ENCODE measurements at places on chromosomes 3 and 15.

- DNase-seq, result no peak
These were observed 585 bp upstream of the MKRN2 start for GRCh38 chr3:12556314-12556689.

DNA sequence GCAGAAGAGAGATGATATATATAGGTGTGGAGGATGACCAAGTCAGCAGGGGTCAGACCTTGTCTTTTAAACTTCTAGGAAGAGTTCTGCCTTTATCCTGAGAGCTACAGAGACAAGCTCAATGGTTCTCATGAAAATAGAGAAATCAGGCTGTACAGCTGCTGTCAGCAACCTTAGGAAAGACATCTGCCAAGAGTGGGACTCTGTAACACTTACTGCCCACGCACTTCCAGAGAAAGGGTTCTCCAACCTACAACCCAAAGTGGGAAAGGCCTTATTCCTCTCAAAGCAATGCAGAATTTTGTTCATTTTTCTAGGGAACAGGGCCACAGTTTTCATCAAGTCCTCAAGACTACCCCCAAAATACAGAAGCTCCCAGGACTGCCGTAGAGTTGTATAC, 138.7 kb downstream of the STT3B start:
- DNase-seq, result no peak

DNA sequence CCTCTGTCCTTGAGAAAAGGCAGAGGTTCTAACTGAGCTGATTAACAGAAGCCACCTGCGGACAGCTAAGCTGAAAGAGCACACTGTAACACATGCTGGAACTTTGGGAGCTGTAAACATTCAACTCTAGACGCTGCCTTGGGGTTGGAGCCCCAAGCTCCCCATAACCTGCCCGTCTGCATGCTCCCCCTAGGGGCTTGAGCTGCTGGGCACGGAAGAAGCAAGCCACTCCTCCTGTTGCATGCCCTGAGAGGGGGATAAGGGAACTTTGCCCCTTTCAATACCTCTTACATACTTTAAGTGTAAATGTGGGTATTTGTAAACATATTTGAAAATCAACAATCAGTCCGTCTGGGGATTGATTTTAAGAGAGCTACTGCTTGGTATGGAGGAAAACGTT, 188.4 kb downstream of the ADAMTSL3 start:
- DNase-seq, result no peak

DNA sequence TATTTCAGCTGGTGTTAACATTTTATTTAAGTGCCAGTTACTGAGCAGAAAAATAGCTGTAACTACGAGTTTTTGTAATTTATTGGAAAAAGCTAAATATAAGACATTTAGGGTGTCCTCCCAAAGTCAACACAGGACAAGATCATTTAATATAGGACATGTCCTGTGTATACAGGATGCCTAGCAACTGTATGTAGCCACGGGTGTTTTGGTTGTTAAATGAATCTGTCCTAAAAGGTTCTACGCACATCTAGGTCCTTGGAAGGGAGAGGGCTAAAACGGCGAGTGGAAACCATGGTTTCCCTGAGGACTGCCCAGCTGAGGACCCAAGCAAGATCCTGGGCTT, 565 bp upstream of the ZNF621 start:
- no peak for DNase-seq

DNA sequence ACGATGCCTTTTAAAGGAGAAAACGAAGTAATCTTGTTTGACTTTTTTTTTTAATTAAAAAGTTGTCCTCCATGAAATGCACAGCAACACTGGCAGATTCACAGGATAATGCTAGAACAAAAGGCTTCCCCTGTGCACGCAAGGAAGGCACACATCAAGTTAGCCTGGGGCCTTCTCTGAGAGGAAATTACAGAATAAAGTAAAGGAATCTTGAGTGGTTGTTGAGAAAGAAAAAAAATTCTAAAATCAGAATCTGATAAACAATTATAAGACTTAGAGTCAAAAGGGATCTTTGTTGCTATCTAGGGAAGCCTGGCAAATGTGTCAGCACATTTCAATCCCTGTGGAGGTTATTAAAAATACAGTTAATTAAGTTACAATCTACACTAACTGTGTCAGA, 946.0 kb downstream of the IGSF11 start:
- DNase-seq, result no peak
